ENCODE measurements at places on chromosomes 6 and 20.

DNA sequence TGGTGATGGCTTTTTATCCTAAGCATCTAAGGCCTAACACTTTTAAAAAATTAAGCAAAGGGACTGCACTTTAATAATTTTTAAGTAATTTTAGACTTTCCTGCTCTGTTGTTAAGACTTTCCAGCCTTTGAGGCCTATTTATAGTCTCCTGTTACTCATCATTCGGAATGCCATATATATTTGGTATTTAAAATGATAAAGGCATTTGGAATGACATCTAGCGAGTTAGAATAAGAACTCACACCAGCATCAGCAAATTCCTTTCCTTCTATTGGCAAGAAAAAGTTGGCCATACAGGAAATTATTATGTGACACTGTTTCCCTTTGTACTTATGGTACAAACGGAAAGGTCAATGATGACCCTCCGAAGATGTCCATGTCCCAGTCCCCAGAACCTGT lies 88.1 kb upstream of the STMND1 start:
- DNase-seq, result no peak

GRCh38 chr6:7833751-7834070 lies 76.9 kb downstream of the TXNDC5 start:
- DNase-seq, result no peak

DNA sequence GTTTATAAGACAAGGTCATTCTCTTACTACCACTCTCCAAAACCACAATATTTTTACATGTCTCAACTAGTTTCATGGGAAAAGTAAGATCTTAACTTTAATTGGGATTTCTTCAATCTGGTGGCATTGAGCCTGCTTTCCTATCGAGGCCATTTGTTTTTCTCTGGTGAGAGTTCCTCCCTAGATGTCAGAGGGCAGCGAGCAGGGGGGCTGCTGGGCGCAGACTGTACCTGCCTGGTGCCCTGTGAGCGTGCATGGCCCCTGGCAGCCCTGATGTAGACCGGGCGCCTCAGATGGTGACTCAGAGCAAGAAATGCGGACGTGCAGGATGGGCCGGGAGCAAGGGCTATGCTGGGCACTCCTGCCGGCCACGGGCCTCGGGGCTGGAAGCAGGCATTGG lies 27.2 kb downstream of the ERMARD start:
- no peak for DNase-seq

- peak; percentile 83 for DNase-seq
Observed at GRCh38 chr6:43263314-43264178, 20.3 kb downstream of the TTBK1 start.

DNA sequence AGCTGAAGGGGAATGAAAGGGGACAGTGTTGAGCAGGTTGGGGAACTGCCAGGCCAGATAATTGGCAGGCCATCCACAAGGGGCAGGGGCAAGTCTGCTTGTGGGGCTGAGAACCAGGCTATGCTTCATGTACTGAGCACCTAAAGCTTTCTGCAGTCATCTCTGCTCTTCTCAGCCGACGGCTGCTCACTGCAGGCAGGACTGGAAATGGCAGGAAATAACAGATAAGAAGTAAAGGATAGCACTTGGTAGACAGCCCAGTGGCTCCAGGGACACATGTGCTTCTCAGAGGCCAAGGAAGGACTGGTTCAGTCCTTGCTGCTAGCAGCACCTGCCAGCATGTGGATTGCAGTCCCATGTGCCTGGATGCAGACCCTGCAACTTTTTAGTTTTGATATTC lies 89.8 kb downstream of the CD164 start:
- no peak for DNase-seq

DNA sequence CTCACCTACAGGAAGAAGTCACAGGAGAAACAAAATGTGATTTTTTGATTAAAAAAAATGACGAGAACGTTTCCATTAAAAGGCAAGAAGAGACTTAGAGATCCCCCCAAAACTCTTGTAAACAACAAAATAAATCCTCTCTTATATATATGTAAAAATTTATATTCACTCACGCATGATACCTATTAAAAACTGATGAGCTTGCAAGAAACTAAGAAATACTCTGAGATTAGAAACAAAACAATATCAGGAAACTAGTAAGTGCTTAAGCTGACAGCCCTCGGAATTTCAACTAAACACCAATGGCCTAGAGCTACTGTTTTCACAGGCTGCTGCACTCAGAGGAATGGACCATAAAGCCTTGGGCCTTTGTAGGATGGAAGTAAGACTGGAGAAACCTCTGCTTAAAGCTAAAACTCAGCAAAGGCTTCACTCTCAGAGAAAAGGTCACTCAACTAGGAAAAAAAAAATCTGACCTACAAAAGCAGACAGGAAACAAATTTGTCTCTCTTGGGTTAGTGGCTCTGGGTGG lies 63.0 kb downstream of the MAP3K7 start:
- DNase-seq, result no peak

DNA sequence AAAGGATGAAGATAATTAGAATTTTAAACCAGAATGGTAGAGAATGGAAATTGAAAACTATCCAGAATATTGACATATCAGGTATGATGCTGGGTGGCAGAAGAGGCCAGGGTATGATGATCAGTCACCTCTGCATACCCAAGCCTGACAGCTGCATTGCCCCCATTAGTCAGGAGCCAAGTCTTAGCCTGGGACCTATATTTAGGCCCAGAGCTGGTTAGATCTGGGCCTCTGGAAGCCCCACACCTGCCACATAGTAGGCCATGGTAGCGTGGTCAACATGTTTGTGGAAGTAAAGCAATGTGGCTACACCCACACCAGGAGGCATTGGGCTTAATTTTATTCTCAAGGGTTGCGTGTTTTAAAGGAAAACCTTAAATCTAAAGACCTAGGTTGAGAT lies 32.1 kb upstream of the CALHM6 start:
- no peak for DNase-seq

All from inflammatory macrophage (primary cell).